Breast epithelium (tissue), 4 donors: ENCODE measurements at places on chromosomes 7 and 10.

- no peak overlapping the region for H3K4me3 ChIP-seq
- no peaks in the 10 kb centered on the region for H3K27me3 ChIP-seq
- H3K36me3 ChIP-seq = no peaks in the 10 kb centered on the region
- no peak for DNase-seq
- no peaks in the 10 kb centered on the region for H3K4me1 ChIP-seq
- no peak overlapping the region for H3K27ac ChIP-seq
Observed at GRCh38 chr7:22670422-22670815, 56.6 kb upstream of the IL6 start.

DNA sequence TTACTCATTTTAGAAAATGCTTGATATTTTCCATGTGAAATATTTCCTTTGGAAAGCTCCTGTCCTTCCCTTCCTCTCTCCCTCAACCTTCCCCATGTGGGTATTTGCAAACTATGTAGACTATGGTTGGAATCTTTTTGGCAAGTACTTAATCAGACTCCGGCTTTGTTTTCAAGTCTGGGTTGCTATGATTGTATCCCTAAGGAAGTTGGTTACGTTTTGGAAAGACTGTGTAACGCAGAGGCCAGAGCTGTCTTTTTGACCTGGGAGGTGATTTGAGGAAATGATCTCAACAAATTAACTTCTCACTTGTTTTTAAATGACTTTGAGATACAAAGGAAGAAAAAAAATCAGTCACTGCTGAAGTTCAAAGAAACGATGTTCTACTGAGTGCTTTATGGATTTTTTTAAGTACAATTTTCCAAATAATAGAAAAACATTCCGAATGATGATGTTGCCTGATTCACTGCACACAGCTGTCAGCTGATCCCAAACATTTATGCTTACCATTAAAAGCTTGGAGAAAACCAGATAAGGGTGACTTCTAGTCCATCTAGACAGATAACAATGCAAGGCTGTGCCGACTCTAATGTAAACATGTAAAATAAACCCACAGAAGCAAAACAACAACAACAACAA is 145.5 kb upstream of the CELF2 start:
- peak overlapping the region; percentile 77 for H3K27ac ChIP-seq
- no peak for DNase-seq
- no peaks in the 10 kb centered on the region for H3K27me3 ChIP-seq
- no peak overlapping the region for H3K4me3 ChIP-seq
- H3K36me3 ChIP-seq = no peaks in the 10 kb centered on the region
- no peaks in the 10 kb centered on the region for H3K4me1 ChIP-seq

GRCh38 chr7:151796091-151796870 is 80.6 kb downstream of the PRKAG2 start:
- no peak for DNase-seq
- H3K4me3 ChIP-seq = no peak overlapping the region
- H3K36me3 ChIP-seq = no peaks in the 10 kb centered on the region
- H3K4me1 ChIP-seq = peaks cover 11% of the 10 kb centered on the region

- no peak overlapping the region for H3K27ac ChIP-seq
- peaks cover 14% of the 10 kb centered on the region for H3K27me3 ChIP-seq
- no peak overlapping the region for H3K4me3 ChIP-seq
- DNase-seq = no peak
- no peaks in the 10 kb centered on the region for H3K4me1 ChIP-seq
- no peaks in the 10 kb centered on the region for H3K36me3 ChIP-seq
Observed at GRCh38 chr10:131890276-131891195, 10.3 kb upstream of the PPP2R2D start.

DNA sequence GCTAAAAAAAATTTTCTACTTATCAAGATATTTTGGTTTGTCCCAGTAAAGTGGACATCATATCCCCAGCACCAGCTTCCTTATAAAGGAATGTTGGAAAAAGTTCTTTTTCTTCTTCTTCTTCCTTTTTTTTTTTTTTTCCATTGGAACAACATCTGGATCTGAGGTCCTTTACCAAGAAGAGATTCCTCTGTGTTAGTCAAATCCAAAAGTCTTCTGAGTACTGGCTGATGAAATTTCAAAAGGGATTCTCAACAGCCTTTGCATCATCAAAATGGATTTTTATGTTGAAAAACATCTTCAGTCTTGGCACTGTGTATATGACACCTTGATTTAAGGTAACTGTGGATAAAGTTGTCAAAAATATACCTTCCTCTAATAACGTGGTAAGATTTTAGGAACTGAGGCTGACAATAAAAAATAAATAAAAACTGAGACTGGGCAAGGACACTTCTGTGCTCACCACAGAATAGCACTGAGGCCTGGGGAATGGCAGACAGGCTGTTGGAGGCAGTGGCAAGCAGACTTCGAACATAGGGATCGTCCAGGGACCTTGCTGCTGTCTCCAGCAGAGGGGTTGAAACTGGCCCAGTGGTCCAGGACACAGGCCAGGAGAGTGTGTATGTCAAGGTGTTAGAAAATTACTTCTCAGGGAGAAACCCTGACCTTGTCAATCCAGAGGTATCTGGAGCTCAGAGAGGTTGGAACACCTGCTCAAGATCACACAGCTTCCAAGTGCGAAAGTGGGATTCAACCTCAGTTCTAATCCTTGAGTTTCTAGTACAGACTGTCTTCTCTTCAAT is 130.4 kb downstream of the PTPN20 start:
- no peak for DNase-seq
- no peaks in the 10 kb centered on the region for H3K36me3 ChIP-seq
- peak overlapping the region; percentile 36 for H3K27ac ChIP-seq
- no peak overlapping the region for H3K4me3 ChIP-seq
- H3K4me1 ChIP-seq = no peaks in the 10 kb centered on the region

DNA sequence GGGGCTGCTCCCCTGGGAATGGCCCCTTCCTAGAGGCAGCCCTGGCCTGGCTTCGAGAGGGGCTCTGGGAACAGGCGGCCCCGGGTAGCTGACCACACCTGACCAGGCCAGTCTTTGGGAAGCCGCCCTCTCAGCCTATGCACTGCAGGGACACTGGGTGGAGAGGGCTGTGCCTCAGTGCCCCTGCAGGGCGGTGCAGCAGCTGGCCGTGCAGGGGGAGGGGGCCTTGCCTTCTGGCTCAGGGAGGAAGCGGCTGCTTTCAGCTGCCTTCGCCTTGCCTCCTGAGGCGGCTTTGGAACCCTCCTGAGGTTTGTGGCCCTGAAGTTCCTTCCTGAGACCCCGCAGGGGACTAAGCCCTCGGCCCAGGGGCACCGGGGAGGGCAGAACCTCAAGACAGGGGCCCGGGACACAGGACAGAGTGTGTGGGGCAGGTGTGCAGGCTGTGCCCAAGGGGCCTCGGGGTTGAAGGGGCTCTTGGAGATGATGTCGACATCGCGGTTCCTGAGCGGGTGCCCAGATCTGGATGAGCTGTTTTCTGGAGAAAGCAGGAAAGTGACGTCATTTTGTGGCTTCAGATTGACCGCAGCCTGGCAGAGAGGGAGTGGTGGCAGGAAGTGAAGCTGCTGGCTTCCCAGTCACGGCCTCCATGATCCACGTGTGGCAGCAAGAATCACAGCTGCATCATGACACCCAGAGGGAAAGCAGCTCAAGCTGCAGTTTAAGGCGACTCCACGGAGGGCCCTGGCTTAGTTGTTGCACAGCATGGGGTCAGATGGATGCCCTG is 17.7 kb downstream of the ADAM8 start:
- H3K27ac ChIP-seq = peak overlapping the region; percentile 84
- DNase-seq = no peak
- H3K4me3 ChIP-seq = no peak overlapping the region
- no peaks in the 10 kb centered on the region for H3K27me3 ChIP-seq
- H3K36me3 ChIP-seq = no peaks in the 10 kb centered on the region
- peaks cover 14% of the 10 kb centered on the region for H3K4me1 ChIP-seq

DNA sequence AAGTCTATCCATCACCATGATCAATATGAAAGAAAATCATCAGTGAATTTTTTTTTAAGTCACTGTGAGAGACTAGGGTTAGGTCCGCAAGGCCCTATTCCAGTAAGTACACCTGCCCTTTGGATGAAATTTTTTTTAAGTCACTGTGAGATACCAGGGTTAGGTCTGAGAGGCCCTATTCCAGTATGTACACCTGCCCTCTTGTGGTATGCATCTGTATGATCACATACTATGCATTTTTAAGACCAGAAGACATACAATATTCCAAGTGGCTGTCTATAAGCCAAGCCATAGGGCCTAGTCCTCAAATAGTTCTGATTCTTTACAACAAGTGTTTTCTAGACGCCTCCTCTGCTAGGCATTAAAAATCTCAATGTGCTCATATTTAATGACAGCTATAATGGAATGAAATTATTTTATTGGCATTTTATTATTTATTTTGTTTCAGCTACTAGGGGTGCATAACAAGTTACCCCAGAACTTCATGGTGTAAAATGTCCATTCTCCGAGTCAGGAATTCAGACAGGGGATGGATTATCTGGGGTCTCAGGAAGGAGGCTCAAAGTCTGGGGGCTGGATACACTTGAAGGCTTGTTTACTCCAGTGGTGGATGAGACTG is 53.1 kb downstream of the TEX36 start:
- no peaks in the 10 kb centered on the region for H3K4me1 ChIP-seq
- DNase-seq = no peak
- H3K36me3 ChIP-seq = no peaks in the 10 kb centered on the region
- no peaks in the 10 kb centered on the region for H3K27me3 ChIP-seq
- H3K4me3 ChIP-seq = no peak overlapping the region
- H3K27ac ChIP-seq = no peak overlapping the region

GRCh38 chr10:48983648-48984351 is 44.2 kb upstream of the LRRC18 start:
- no peaks in the 10 kb centered on the region for H3K27me3 ChIP-seq
- DNase-seq = no peak
- H3K4me1 ChIP-seq = no peaks in the 10 kb centered on the region
- H3K27ac ChIP-seq = no peak overlapping the region
- H3K36me3 ChIP-seq = no peaks in the 10 kb centered on the region

DNA sequence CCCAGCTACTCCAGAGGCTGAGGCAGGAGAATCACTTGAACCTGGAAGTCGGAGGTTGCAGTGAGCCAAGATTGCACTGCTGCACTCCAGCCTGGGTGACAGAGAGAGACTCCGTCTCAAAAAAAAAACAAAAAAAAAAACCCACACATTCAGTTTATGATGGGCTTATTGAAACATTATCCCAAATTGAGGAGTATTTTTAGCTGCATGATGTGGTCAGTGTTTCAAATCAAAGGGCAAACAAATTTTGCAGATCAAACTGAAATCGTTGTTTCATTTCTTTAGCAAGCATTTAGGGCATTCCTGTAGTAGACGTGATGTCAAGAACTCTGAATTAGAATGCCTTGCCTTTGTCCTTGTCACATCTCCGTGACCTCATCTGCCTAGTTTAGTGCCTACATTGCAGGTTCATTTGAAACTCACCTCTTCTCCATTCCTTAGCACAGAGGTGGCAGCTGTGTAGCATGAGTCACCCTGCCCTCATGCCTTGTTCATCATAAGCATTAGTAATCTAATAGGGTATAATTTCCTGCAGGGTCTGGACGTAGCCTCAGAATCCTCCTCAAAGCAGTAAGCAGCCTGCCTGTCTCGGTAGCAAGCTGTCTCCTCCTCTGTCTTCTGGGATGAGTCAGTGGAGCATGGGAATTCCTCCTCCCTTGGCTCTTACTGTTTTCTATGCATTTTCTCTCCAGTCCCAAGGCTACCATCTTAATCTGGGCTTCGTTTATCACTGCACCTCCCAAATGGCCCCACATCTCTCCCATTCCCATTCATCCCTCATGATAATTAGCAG is 73.8 kb downstream of the CUL1 start:
- H3K27me3 ChIP-seq = no peaks in the 10 kb centered on the region
- H3K36me3 ChIP-seq = peaks cover 3% of the 10 kb centered on the region
- no peaks in the 10 kb centered on the region for H3K4me1 ChIP-seq
- no peak overlapping the region for H3K27ac ChIP-seq
- DNase-seq = no peak

- no peak within 1 kb of the TSS for H3K4me3 ChIP-seq
- no peaks in the 10 kb centered on the region for H3K27me3 ChIP-seq
- no peaks in the 10 kb centered on the region for H3K36me3 ChIP-seq
- H3K27ac ChIP-seq = peak within 1 kb of the TSS; percentile 53
- H3K4me1 ChIP-seq = no peaks in the 10 kb centered on the region
Observed at GRCh38 chr10:88851706-88852105, at the start of gene ANKRD22. ANKRD22 (minus strand) TSS chr10:88851844; CDS start chr10:88851607, 237 bp downstream.

DNA sequence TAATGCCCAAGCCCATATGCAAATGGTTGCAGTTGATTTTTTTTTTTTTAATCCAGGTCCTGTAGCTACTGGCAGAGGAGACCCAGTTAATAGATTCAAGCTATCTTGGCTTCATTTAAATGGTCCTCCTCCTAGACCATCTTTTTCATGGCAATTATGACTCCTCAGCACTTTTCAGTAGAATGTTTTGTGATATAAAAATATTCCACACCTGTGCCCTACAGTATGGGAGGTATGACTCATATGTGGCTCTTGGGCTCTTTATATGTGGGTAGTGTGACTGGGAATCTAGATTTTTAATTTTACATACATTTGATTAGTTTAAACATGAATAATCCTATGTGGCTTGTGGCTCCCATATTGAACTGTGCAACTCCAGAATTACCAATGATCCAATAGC is 80.1 kb downstream of the ITGB1 start:
- no peak overlapping the region for H3K27ac ChIP-seq
- H3K4me3 ChIP-seq = no peak overlapping the region
- H3K36me3 ChIP-seq = no peaks in the 10 kb centered on the region
- no peak for DNase-seq
- no peaks in the 10 kb centered on the region for H3K27me3 ChIP-seq
- H3K4me1 ChIP-seq = no peaks in the 10 kb centered on the region

- no peak overlapping the region for H3K27ac ChIP-seq
- no peaks in the 10 kb centered on the region for H3K4me1 ChIP-seq
- no peaks in the 10 kb centered on the region for H3K27me3 ChIP-seq
- no peak overlapping the region for H3K4me3 ChIP-seq
Observed at GRCh38 chr10:21473541-21473940, 51.9 kb downstream of the SKIDA1 start.

DNA sequence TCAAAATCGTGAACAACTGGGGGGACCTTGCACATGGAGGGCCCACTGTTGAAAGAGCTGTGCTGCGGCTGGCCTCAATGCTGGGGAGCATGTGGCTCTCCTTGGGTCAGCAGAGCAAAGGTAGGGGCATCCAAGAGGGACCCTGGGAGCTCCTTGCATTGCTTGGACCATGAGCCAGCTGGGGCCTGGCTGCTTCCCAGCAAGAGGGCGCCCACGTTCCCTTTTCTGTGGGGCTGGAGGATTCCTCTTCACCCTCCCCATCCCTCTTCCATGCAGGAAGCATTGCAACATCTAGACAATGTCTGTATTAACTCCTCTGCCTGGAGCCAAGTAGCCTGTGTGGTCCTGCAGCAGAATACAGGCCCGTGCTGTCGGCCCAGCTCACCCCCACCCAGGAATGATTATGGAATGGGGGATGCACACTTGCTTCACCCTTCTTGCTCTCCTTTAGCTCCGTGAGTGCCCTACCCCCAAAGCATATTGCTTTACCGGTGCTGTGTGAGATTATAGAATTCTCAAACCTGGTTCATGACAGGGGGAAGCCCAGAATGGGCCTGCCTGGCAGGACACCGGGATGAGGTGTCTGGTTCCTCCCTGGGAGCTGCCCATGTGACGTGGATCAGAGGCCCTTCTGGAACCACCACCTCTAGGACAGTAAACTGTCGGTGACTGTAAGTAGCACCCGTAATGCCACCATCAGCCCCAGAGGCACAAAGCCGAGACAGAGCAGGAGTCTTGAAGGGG is 61.9 kb downstream of the SYPL1 start:
- H3K27me3 ChIP-seq = no peaks in the 10 kb centered on the region
- H3K4me1 ChIP-seq = no peaks in the 10 kb centered on the region
- H3K27ac ChIP-seq = peak overlapping the region; percentile 23
- no peak for DNase-seq

- no peaks in the 10 kb centered on the region for H3K36me3 ChIP-seq
- DNase-seq = no peak
- H3K4me3 ChIP-seq = peak overlapping the region; percentile 63
- H3K4me1 ChIP-seq = no peaks in the 10 kb centered on the region
- H3K27me3 ChIP-seq = no peaks in the 10 kb centered on the region
Observed at GRCh38 chr7:148962440-148962822, 65.9 kb downstream of the PDIA4 start.
